Inflammatory macrophage treated with lipopolysaccharide for 4 hours (primary cell): ENCODE measurements at places on chromosomes 6 and 20.

GRCh38 chr20:53221731-53222130 lies 249.6 kb downstream of the TSHZ2 start:
- DNase-seq, result no peak

DNA sequence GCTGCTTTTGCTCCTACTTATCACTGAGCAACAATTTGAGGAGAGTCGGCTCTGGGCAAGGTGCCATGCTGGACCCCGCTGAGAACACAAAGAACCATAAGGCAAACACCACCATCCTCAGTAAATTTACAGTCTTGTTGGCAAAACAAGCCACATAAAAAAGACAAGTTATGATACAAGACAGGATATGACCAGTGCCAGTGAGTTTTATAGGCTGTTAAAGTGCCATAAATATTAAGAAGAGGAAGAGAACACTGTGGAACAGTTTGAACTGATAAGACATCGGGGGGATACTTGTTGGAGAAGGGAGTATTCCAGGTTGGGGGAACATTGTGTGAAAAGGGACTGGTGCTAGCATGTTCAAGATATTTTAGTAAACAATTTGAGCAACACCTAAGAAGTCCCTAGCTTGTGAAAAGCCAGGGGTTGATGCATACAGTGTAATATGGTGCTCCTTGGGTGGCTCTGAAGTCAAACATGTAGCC lies 25.3 kb upstream of the RIPOR2 start:
- no peak for DNase-seq

GRCh38 chr20:52524861-52525260 lies 333.3 kb upstream of the ZFP64 start:
- DNase-seq, result no peak

- no peak for DNase-seq
These were observed 59.4 kb downstream of the TRIM27 start for GRCh38 chr6:28864326-28864923.

GRCh38 chr6:32097364-32097763 lies 11.8 kb downstream of the TNXB start:
- DNase-seq, result no peak

DNA sequence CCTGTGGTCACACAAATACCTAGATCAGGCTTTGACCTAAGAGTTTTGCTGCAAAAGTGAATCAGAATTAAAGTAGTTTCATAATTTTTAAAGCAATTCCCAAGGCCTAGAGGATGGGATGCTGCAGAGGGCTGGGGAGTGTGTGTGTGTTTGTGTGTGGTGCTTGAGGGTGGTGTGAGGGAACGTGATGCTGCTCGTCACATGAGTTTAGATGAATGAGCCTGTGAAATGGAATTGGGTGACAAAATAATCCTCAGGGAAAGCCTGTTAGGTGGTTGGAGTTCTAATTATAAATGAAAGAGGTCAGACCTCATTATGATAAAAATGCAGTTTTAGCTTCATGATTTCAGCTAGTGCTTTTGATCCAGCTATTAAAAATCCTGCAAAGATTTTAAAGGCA lies 87.5 kb upstream of the TMEM170B start:
- DNase-seq, result no peak

DNA sequence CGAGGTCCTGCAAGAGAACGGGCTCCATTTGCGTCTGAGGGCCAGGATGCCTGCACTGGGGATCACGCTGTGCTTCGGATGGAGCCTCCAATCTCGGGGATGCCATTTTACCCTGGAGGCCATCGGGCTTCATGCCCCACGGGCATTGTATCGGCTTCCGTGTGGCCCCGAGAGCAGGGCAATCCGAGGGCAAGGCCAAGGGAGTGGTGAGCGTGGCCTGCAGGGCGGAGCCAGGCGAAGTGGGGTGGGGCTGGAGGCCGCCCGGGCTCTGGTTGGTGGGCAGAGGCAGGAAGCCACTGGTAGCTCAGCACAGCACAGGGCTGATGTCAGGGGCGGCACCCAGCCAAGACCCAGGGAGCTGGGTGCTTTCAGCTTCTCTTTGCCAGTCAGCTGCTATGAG lies 57.5 kb upstream of the BHLHE23 start:
- no peak for DNase-seq
